Left renal pelvis (tissue), 4 donors: ENCODE measurements at places on chromosomes 16 and 17. TPM values are rescaled to one million over a fixed set of nuclear protein-coding genes. Genes with fewer than 3 reads are reported as not detected.

The ACOX1 gene
- polyA plus RNA-seq: 40.0 TPM

The SLC38A8 gene
- not detected for polyA plus RNA-seq

The G6PC1 gene
- polyA plus RNA-seq: 5.1 TPM

The MSI2 gene
- 91.9 TPM for polyA plus RNA-seq

The GRIN2A gene
- 6.0 TPM for polyA plus RNA-seq

The TNK1 gene
- polyA plus RNA-seq: 5.3 TPM

The MYH1 gene
- polyA plus RNA-seq: not detected

The WNT9B gene
- 13.5 TPM for polyA plus RNA-seq

The LITAFD gene
- not detected for polyA plus RNA-seq

The KRTAP4-4 gene
- polyA plus RNA-seq: not detected

The KRTAP4-3 gene
- not detected for polyA plus RNA-seq

The KRT33B gene
- not detected for polyA plus RNA-seq

The CIBAR2 gene
- polyA plus RNA-seq: 0.18 TPM

The GHDC gene
- polyA plus RNA-seq: 22.3 TPM

The KRTAP1-5 gene
- polyA plus RNA-seq: not detected

The CCDC154 gene
- 4.1 TPM for polyA plus RNA-seq
